Putamen (tissue), 1 donor: ENCODE measurements at places on chromosomes 7 and 10.

DNA sequence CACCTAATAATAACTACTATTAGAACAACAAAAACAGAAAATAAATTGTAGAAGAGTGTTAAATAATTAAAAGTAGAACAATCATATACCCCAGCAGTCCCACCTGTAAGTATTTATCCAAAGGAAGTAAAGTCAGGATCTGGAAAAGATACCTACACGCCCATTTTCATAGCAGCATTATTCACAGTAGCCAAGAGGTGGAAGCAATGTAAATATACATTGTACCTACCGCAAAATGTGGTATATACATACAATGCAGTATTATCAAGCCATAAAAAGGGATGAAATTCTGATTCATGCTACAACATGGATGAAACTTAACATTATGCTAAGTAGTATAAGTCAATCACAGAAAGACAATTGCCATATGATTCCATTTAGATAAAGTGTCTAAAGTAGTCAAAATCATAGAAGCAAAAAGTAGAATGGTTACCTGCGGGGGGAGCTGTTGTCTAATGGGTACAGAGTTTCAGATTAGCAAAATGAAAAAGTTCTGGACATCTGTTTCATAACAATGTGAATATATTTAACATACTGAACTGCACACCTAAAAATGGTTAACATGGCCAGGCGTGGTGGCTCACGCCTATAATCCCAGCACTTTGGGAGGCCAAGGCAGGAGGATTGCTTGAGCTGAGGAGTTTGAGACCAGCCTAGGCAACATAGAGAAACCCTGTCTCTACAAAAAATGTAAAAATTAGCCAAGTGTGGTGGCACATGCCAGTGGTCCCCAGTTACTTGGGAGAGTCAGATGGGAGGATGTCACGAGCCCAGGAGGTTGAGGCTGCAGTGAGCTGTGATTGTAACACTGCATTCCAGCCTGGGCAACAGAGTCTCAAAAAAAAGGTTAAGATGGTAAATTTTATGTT, 6.0 kb upstream of the TMED4 start:
- no peak for DNase-seq

DNA sequence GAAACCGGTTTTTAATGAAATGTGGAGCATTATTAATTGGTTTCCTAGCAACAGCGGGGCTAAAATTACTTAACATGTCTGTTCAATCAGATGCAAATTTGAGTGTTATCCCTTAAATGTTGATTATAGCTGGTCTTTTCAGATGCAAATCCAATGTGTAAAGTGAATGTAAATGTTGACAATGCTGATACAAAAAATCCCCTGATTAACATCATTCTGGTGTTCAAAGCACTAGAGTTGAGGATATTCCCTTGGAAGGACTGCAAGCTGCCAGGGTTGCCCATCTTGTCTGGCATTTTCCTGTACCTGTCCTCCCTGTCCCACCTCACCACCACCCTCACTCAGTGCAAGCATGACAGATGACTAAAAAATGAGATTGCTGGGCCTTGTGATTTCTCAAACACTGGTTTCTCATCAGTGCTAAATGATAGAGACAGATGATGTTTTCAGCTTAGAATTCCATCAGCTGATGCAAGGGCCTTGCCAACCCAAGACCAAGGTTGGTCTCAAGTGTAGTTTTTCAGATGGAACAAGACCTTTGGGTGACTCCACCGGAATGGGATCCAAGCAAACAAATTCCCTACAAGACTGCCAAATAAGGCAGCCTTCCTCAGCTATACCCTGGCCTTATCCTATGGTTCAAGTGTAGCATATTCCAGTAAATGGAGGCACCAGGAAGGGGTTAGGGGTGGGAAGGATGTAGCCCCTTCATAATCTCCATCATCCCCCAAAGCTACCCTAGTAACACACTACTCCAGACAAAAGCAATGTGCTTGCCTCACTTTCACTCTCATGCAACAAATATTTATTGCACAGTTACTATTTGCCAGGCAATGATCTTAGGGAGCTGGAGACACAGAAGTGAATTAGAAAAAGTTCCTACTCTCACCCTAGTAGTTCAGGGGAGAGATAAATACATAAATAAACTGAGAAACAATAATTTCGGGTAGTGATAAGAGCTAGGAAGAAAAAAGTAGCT, 54.9 kb downstream of the JAZF1 start:
- no peak for DNase-seq

- peak; percentile 7 for DNase-seq
Measured at GRCh38 chr10:32318476-32318896, 28.5 kb downstream of the EPC1 start.

DNA sequence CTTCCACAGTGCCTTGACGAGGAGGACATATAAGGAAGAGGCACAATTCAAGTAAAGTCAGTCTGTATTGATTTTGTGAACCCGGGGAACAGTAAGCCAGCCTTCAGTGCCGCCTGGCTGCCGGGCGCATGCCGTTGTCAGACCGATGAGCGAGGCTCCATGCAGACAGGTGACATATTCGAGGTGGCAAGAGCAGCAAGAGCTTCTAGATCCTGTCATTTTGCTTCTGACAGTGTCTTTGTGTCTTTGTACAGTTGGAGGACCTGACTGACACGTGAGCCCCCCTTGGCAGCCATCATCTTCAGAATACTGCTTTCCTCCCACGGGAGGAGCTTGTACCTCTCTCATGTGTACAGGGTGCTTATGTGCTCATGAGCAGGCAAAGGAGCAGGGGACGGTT, 387.5 kb upstream of the GALNT17 start:
- DNase-seq, result no peak

DNA sequence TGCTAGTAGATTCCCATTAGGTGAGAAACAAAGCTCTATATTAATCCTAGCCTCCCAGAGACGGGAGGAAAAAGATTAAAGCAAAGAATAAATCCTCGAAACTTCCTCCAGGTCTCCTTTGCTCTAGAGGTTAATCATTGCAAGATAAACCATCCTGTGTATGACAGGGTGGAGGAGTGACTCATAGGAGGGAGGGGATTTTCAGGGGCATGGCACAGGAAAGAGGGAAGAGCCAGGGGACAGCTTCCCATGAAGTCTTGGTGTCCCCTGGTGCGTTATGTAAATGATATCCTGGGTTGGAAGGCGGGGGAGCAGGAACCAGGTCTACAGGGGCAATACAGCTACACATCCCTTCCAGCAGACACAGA, 780 bp downstream of the CYP3A5 start:
- no peak for DNase-seq

GRCh38 chr10:43821103-43821502, 172.4 kb upstream of the ZNF32 start:
- no peak for DNase-seq

DNA sequence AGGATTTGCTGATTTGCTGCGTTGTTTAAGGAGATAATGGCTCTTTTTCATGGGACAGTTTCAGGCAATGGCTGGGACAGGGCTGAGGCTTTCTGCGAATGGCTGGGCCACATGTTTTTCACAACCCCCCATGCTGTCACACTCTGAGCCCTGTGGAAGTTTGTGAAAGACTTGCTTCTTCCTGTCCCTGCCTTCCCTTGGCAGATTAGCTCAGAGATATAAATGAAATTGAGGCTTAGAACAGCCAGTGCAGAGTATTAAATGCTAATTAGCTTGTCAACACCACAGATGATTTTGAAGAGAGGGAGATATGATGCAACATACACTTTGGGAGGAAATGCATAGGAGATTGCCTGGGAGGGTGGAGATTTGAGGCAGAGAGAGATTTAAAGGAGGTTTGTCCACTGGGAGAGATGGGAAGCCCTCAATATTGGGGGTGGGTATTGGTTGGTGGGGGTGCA, 232.0 kb downstream of the SH2D4B start:
- DNase-seq, result no peak
